NCI-H460 (cell line): ENCODE measurements at places on chromosomes 6 and 20.
A peak's percentile ranks its signal among the peaks of the same experiment; 100 is the strongest.

GRCh38 chr6:52516943-52517342, 59.9 kb downstream of the TRAM2 start:
- DNase-seq = no peak

GRCh38 chr20:49397525-49397924, 84.9 kb downstream of the KCNB1 start:
- no peak for DNase-seq

GRCh38 chr6:48378884-48379407, 267.9 kb upstream of the PTCHD4 start:
- DNase-seq = no peak

DNA sequence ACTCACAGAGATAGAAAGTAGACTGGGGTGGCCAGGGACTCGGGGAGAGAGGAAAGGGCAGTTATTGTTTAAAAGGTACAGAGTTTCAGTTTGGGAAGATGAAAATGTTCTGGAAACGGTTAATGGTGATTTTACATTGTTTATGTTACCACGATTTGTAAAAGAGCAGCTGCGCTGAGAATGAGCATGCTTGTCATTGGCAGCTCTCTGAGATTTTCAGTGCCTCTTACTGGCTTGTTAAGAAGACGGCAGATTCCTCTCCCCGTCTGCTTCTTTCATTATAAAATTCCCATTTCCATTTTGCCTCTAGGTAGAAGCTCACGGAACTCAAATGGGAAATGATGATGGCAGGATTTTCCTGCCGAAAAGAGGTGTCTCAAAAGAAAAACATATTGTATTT, 39.7 kb upstream of the PPP1R3G start:
- no peak for DNase-seq

DNA sequence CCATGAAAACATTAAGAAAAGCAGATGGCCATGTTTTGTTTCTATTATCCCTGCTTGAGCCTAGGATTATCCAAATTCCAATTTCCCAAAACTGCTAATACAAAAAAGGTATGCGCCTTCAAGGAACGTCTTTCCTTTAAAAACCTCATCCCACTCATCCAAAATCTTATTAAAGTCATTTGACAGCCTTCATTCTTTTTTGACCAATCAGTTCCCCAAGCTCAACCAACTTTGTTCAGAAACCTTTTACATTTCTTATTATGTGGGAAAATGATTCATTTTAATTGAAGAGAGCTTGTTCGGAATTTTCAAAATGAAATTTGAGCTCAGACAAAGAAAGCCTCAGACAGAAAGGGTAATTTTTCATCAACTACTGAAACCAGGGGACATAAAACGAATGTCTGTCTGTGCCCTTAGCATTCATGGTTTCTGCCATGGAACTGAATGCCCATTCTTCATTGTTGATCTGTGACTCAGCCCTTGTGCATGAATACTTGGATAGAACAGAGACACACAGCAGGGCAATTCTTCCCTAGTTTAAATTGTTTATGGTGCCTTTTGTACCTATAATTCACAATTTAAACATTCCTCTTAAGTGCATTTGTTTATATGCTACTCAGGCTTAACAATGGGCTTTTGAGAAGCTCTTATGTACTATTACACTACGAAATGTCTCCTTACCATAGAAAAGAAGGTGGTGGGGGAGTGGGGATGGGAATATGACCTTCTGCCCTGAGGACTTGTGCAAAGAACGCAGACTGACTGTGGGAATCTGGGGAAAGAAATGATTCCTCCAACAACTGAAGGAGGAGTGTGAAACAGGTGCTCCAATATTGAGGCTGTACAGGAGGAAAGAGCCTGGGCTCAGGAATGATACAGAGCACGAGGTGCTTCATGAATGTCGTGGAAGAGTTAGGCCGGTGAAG, 49.8 kb upstream of the ERVFRD-1 start:
- DNase-seq = no peak

DNA sequence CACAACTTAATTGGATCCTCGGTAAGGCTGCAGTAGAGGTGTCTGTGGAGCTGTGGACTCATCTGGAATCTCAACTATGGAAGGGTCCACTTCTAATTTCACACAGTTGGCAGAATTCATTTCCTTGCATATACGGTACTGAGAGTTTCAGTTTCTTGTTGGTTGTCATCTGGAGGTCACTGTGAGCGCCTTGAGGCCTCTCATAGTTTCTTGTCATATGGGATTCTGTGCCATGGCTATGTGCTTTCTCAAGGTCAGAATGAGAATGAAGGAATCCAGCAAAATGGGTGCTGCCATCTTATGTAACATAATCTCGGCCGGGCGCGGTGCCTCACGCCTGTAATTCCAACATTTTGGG, 298.2 kb downstream of the DOK5 start:
- DNase-seq = no peak

GRCh38 chr6:12719017-12719416, 2.5 kb downstream of the PHACTR1 start:
- DNase-seq = no peak

DNA sequence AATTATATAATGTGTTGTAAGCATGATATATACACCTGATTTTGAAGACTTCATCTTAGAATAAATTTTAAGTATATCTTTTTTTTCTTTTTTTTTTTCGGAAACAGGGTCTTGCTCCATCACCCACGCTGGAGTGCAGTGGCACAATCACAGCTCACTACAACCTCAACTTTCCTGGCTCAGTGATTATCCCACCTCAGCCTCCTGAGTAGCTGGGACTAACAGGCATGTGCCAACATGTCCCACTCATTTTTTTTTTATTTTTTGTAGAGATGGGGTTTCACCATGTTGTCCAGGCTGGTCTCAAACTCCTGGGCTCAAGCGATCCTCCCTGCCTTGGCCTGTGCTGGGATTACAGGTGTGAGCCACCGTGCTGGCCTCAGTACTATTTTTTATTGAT, 17.1 kb downstream of the VPS52 start:
- DNase-seq = no peak

DNA sequence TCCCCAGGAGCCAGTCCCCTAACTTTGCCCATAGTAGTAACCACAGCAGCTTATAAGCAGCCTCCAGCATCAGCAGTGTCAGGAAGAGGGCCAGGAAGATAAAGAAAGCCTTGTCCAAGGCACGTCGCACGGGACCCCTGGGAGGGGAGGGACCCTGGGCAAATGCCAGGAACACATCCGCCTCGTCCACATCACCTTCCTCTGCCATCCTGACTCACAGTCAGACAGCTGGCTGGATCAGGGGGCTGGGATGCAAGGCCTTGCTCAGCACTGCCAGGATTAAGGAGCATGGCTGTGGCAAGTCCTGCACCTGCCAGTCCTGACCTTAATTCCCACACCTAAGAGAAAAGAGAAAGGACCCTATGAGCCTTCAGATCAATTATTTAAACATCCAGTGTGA, 11.5 kb upstream of the ZBTB22 start:
- no peak for DNase-seq

GRCh38 chr20:47235853-47236638, 120.5 kb downstream of the ZMYND8 start:
- DNase-seq = no peak

- no peak for DNase-seq
Observed at GRCh38 chr20:8714206-8714605, 354.7 kb upstream of the PLCB4 start.

DNA sequence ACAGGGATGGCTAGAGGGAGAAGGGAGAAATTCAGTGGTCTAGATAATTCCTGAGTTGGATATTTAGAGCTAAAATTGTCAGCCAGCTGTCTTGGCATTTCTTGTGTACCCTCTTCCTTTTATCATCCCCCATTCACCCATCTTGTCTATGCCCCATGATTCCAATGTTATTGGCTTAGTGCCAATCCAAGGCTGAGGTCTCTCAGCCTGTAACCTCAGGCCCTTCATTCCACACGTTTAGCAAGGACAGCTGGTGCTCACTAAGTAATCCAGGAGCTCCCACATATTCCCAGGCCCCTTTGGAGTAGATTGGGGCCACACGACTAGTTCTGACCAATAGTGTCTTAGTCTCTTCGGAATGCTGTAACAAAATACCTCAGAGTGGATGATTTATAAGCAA, 112.4 kb upstream of the ATXN1 start:
- no peak for DNase-seq

DNA sequence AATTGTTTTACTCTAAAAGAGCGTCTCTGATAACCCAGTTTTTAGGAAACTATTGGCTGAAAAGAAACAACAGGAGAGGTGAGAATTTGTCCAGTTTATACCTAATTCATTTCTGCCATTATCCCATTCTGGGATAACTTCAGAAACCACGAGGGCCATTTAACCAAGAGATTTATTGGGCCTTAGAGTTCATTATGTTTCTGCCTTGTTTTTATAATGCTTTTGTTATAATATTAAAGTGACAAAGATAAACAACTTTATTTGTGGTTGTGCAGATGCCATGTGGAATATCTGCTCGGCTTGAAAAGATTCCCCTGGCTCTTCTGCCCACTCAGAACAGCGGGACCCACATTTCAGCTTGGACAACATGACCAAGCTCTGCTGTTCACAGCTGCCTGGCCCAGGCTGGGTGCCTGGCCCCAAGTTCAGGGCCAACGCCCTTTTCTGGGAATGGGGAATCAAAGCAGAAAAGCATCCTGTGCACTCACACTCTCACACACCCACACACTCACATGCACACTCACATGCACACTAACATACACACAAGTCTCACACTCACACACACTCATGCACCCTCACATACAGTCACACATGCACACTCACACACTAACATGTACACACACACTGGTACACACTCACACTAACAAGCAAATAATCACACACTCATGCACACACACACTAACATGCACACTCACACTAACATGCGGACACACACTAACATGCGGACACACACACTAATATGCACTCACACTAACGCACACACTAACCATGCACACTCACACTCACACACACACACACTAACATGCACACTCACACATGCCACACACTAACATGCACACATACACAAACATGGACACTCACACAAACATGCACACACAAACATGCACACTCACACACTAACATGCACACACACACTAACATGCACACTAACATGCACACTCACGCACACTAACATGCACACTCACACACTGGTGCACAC, 86.7 kb upstream of the NEDD9 start:
- DNase-seq = no peak

GRCh38 chr6:33610779-33611732, 10.1 kb upstream of the ITPR3 start:
- DNase-seq = no peak

GRCh38 chr6:56821005-56821432, 133.9 kb upstream of the BEND6 start:
- no peak for DNase-seq

DNA sequence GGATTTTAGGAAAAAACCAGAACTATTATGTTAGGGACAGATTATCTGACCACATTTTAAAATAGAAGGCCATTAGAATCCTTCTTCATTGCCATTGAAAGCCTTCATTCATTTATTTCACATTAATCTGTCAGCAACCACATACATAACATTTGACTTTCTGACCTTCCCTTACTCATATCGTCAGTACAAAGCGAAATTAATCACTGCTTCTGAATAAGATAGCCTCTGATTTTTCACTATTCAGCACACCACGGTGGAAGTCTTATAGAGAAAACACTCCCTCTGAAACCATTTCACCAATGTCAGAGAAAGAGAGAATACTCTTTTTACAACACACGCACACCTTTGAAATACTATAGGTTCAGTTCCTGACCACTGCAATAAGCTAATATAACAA, 442.5 kb upstream of the ID4 start:
- no peak for DNase-seq

DNA sequence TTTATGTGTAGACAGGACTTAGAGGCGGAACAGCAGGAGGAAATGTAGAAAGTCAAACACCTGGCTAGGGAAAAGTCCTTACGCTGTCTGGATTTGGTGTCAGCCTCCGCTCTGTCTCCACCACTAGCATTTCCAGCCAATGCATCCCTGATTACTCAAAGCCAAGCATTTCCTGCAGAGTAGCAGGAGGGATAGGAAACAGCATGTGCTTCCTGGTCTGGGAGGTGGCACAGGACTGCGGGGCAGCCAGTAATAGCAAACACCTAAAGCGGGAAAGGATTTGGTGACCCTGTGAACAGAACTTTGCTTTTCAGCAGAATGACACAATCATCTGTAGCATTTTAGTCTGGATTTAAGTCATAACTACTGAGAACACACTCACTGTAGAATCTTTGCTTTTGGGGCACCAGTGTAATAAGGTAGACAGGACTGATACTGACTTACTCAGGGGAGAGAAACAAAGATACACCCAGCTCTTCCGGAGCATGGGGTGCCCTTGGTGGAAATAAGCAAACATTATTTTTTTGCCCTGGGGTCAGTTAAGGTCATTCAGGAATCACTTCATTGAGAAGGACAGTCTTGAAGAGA, 133.3 kb upstream of the AHI1 start:
- DNase-seq = no peak

DNA sequence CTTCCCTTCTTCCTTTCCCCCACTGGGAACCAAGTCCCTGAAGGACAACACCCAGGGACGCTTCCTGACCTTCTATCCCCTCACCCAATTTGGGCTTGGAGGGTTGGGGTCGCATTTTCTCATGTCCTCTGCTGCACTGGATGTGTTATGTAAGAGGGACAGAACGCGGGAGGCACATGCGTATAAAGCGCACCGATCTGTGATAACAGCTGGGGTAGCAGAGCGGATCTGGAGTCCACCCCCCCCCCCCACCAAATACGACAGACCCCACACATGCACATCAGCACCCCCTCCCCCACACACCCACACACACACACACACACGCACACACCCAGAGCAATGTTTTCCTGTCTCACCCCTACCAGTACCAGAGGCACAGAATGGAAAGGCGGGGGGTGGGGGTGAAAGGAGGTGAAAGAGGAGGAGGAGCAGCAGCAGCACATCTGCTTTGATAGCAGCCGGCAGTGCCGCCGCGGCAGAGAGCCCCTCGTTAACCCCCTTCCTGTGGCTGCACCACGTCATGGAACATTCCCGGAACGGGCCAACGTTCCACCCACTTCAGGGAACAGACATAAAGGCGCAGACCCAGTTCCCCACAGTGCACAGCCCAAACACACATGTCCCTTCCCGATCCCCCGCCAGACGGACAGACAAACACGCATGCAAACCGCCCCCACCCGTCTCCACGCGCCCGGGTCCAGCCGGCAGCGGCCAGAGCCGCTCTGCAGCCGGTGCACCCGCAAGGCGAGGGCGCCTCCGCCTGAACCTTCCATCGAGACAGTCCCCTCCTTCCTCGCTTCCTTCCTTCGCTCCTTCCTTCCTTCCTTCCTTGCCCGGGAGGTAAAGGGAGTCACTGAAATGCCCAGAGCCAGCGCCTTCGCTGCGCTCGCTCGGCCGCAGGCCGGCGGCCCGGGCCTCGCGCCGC, 590 bp downstream of the HIVEP2 start:
- no peak for DNase-seq

DNA sequence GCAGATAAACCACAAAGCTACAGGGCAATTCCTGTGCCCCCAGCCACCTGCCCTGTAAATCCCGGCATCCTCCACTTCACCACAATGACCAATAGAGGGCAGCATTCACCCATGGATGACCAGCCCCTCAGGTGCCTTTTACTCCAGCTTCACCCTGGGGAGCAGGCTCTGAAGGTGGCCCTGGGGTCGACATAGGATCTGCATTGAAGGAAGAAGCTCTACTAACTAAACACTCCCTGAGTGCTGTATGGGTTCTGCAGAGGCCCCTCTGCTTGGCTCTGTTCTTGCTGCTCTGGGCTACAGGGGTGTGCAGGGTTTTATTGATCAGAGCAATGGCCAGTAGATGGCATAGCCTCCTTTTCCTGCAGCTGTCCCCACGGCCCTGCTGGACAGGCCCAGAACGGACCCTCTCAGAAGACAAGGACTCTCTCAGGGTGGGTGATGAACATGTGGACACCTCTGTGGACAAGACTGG, 20.3 kb downstream of the CST4 start:
- peak; percentile 52 for DNase-seq
